ENCODE measurements at places on chromosomes 3 and 15. TPM values are rescaled to one million over a fixed set of nuclear protein-coding genes. Genes with fewer than 3 reads are reported as not detected.

The KLHL6 gene
- 0.07 TPM for total RNA-seq

The SLC38A3 gene
- total RNA-seq = not detected

The ARPIN gene
- total RNA-seq = 14.1 TPM

The DNAH12 gene
- total RNA-seq = not detected

The VILL gene
- total RNA-seq = 41.4 TPM

The CCR1 gene
- not detected for total RNA-seq

The GORASP1 gene
- total RNA-seq = 34.1 TPM

The PLS1 gene
- 18.2 TPM for total RNA-seq

The PXYLP1 gene
- total RNA-seq = 4.4 TPM

The TTC21A gene
- total RNA-seq = 0.71 TPM

The RPL4 gene
- 3,484 TPM for total RNA-seq

The ESYT3 gene
- total RNA-seq = 0.28 TPM

The TMEM207 gene
- total RNA-seq = not detected

The PCSK6 gene
- 7.8 TPM for total RNA-seq

The HTR3E gene
- total RNA-seq = not detected

The DBR1 gene
- 11.9 TPM for total RNA-seq

The SLC7A14 gene
- total RNA-seq = not detected

The RPL29 gene
- 2,349 TPM for total RNA-seq

The SMCO1 gene
- not detected for total RNA-seq

The TNFAIP8L3 gene
- 1.0 TPM for total RNA-seq

The ANKRD63 gene
- not detected for total RNA-seq

The CLDN18 gene
- total RNA-seq = not detected

The EBLN2 gene
- 1.2 TPM for total RNA-seq

The CHRNA3 gene
- 0.09 TPM for total RNA-seq

The TMEM44 gene
- total RNA-seq = 9.5 TPM

The EXD1 gene
- total RNA-seq = not detected

The CCDC54 gene
- not detected for total RNA-seq

The PCOLCE2 gene
- total RNA-seq = 0.56 TPM

The CHRM5 gene
- not detected for total RNA-seq

Measured in airway epithelial cell (primary cell).